Activated T-helper 2 cell treated with anti-CD3 and anti-CD28 coated beads, Interferon-gamma antibody, Interleukin-2, Interleukin-4, amounts not matched to agents 10 μg/mL and 5 μg/mL and 100 μg/mL, durations not matched to agents 14 hours and 24 hours and 36 hours (primary cell): ENCODE measurements at places on chromosomes 7 and 10. TPM values are rescaled to one million over a fixed set of nuclear protein-coding genes. Genes with fewer than 3 reads are reported as not detected.
A peak's percentile ranks its signal among the peaks of the same experiment; 100 is the strongest.

- H3K27me3 ChIP-seq: peaks cover 21% of the 10 kb centered on the region
- H3K4me3 ChIP-seq: no peak overlapping the region
- no peak for DNase-seq
- H3K4me1 ChIP-seq: no peaks in the 10 kb centered on the region
Observed at GRCh38 chr10:68224810-68225209, 7.1 kb downstream of the ATOH7 start.

- H3K4me1 ChIP-seq: no peaks in the 10 kb centered on the region
- no peak overlapping the region for H3K4me3 ChIP-seq
- no peaks in the 10 kb centered on the region for H3K27me3 ChIP-seq
- no peak for DNase-seq
Observed at GRCh38 chr10:52566471-52567246, 205.9 kb downstream of the MBL2 start.

DNA sequence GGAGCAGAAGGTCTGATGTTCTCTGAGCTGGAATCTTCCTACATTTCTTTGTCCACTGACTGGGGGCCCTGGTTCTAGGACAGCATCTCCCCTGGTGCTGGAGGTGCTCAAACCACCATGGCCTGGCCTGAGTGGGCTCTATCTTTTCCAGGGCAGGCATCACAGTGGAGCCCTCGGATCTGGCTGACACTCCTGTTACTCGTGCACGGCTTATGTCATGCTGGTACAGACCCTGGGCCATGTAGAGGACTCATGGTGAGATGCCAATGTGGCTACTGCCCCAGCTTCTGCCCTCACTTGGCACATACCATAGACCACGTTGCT lies 96.0 kb downstream of the HIPK2 start:
- peaks cover 44% of the 10 kb centered on the region for H3K36me3 ChIP-seq
- peak overlapping the region; percentile 92 for H3K27ac ChIP-seq
- H3K27me3 ChIP-seq: no peaks in the 10 kb centered on the region
- no peak for DNase-seq
- H3K4me1 ChIP-seq: peaks cover 55% of the 10 kb centered on the region
- H3K4me3 ChIP-seq: peak overlapping the region; percentile 53

DNA sequence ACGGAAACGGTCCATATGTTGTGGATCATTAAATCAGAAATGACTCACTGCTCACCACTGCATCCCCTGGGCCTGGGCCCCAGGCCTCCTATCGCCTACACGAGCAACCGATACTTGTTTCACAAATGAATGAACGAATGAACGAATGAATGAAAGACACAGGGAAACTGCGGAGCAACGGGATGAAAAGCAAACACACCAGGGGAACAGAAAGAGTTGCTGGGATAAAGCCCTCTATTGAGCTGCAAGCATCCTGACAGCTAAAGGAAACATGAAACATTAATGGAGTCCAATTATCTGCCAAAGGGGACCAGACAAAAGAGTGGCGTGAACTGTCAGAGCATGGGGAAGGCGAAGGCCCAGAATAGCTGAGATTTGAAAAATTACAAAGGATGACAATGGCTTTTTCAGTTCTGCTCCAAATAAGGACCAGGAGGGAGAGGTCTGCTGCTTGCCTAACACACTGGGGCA lies 92.1 kb downstream of the GRB10 start:
- H3K27me3 ChIP-seq: peaks cover 12% of the 10 kb centered on the region
- no peaks in the 10 kb centered on the region for H3K36me3 ChIP-seq
- no peak overlapping the region for H3K27ac ChIP-seq
- H3K4me3 ChIP-seq: no peak overlapping the region
- no peaks in the 10 kb centered on the region for H3K4me1 ChIP-seq

DNA sequence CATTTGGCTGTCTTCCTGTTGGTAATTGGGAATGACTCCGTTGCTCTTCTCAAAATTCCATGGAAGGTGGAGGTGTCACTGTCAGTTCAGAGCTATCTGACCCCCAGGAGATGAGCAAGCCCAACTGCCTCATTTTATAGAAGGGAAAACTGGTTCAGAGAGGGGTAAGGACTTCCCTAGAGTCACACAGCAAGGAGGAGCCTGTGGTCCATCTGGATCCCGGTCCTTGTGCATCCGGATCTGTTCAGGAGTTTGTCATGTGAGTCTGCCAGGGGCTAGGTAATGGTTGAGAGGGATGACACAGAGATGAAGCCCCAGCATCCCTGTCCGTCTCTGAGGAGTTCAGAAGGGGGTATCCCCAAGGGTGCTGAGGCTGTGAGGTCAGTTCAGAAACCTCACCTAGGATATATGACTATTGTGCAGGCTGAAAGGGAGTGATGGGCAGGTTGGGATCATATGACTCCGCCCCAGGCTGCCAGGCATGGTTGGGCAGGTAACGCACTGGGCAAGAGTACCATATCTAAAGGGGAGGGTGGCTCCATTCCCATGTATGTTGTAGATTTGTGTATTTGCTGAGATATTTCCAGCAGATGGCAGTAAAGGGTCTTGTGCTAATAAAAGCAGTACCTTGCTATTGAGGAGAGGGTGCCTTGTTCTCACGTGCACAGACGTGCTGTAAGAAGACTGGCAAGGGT lies 16.0 kb upstream of the SLC29A3 start:
- H3K4me1 ChIP-seq: no peaks in the 10 kb centered on the region
- H3K4me3 ChIP-seq: no peak overlapping the region
- no peaks in the 10 kb centered on the region for H3K36me3 ChIP-seq
- no peak overlapping the region for H3K27ac ChIP-seq
- H3K27me3 ChIP-seq: peaks cover 2% of the 10 kb centered on the region
- DNase-seq: no peak

DNA sequence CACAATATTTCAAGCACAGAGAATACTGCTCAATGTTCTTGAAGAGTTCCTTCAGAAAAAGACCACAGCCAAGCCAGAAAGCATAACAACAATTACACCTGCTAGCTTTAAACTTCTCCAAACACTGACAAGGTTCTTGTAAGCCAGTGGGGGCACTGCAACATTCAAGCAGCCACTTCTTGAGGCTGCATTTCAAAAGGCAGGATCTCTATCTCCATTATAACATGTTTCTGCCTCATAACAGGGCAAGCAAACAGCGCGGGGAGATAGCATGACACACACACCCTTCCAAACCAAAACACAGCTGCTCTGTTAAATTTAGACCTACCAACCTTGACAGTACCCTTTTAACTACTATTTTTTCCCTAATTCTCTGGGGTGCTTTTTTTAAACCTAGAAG lies 30.8 kb downstream of the CHCHD3 start:
- no peaks in the 10 kb centered on the region for H3K36me3 ChIP-seq
- peaks cover 4% of the 10 kb centered on the region for H3K4me1 ChIP-seq
- no peak overlapping the region for H3K27ac ChIP-seq

JCAD gene
- 3.4 and 3.7 TPM in 2 replicates for total RNA-seq

TEX36 gene
- not detected in 2 replicates for total RNA-seq
